GM04504 (cell line): ENCODE measurements at places on chromosomes 16 and 17.

DNA sequence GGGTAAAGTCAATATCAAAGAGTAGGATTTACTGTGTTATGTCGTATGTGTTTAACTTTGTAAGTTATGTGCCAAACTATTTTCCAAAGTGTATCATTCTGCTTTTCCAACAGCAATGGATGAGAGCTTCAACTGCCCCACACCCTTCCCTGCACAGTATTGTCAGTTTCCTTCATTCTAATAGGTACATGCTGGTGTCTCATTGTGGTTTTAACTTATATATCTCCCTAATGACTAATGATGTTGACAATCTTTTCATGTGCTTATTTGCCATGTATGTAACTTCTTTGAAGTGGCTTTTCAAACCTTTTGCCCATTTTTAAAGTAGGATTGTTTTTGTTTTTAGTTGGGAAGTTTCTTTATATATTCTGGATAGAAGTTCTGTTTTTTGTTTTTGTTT lies 3.8 kb downstream of the DDX19B start:
- DNase-seq: no peak

- peak; percentile 20 for DNase-seq
Measured at GRCh38 chr17:28744104-28744971, 527 bp downstream of the TRAF4 start.

DNA sequence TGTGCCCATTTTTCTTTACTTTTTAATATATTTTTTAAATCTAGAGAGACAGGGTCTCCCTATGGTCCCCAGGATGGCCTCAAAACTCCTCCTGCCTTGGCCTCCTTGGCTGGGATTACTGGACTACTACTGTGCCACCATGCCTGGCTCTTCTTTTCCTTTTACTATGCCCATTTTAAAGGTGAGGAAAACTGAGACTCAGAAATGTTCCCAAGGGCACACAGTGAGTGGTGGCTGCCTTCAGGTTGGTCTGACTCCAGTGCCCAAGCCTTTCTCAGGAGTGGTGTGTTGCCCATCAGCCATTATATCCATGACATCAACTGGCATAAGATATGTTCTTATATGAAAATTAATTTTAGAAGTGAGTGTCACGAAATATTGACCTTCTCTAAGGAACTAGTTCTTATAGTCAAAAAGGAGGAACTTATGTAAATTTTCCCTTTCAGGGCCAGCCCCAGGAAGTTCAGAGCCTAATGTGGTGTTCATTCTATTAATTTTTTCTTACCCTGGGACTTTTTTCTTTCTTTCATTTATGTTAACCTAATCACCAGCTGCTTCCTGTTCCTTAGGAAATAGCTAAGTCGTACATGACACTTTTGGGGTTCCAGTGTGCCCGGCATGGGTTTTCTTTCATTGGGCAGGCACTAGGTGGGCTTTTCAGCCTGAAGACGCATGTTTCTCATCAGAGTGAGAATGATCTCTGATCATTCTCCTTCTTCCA lies 17.9 kb upstream of the SPN start:
- DNase-seq: no peak

GRCh38 chr16:17446661-17447060 lies 24.1 kb downstream of the XYLT1 start:
- DNase-seq: no peak

GRCh38 chr16:48533931-48534330 lies 76.0 kb downstream of the N4BP1 start:
- DNase-seq: no peak

- no peak for DNase-seq
Measured at GRCh38 chr16:57775661-57776469, 26.4 kb downstream of the KIFC3 start.

GRCh38 chr16:1770328-1771187 lies 785 bp downstream of the NME3 start:
- DNase-seq: no peak

- no peak for DNase-seq
Measured at GRCh38 chr16:78655331-78656113, 556.1 kb downstream of the WWOX start.

- DNase-seq: no peak
Measured at GRCh38 chr16:84611041-84611440, 6.8 kb downstream of the COTL1 start.

DNA sequence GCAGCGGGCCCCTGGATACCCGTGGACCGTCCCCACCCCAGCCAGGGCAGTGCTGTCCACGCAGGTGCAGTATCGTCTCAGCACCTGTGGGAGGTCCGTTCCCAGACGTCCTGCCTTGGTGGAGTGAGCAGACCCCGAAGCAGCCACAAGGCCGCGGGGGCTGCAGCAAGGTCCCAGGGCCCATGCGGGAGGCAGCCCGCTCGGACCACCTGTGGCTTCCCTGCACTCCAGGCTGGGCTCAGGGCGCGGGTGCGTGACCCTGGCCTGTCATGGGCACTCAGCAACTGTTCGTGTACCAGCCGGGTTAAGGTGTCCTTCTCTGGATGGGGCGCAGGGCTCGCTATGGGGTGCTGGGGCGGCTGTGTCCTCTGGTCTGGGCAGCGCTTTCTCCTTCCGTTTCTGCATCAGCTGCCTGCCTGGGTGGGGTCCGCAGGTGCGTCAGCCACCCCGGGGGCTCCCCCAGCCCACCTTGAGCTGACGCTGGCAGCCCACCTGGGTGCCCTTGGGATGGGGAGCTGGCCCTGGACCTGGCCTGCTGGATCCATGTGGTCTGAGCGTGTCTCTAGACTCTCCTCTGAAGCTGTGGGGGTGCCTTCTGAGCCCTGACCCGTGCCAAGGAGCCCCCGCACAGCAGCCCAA lies 18.4 kb downstream of the BAHCC1 start:
- DNase-seq: no peak

DNA sequence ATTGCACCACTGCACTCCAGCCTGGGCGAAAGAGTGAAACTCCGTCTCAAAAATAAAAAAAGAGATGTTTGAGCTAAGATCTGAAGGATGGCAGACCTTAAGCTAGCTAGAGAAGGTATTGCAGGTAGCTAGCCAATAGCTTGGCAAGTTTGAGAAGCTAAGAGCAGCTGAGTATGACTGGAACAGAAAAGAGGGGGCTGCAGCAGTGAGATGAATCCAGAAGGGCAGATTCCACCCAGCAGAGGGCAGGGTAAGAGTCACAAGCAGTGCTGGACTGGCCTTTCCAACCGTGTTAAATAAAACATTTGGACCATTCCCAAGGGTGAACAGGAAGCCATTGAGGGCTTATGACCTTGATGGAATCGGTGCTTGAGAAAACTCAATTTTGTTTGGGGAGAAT lies 5.7 kb upstream of the PHAF1 start:
- DNase-seq: no peak

- peak; percentile 15 for DNase-seq
Measured at GRCh38 chr17:78112518-78113471, 15.8 kb downstream of the TMC6 start.

- DNase-seq: no peak
Measured at GRCh38 chr17:79790805-79791734, 5.8 kb downstream of the CBX8 start.

- DNase-seq: no peak
Measured at GRCh38 chr16:59510008-59510424, 775.9 kb upstream of the GOT2 start.

DNA sequence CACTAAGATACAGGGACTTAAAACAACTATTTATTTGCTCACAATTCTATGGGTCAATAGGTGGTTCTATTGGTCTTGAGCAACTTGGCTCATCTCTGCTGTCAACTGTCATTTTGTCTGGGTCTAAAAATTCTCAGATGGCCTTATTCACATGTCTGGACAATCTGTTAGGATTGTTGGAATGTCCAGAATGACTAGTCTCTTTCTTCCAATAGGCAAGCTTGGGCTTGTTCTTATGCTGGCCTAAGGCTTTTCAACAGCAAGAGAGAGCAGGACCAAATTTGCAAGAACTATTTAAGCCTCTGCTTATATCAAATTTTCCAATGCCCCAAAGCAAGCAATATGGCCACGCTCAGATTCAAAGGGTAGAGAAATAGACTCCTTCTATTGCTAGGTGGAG lies 240.9 kb downstream of the KIF2B start:
- no peak for DNase-seq
